ENCODE measurements at places on chromosomes 12 and 14. TPM values are rescaled to one million over a fixed set of nuclear protein-coding genes. Genes with fewer than 3 reads are reported as not detected.

CD163L1 gene
- total RNA-seq = not detected

GLS2 gene
- total RNA-seq = 1.1 TPM

LYZ gene
- 0.21 TPM for total RNA-seq

TSPAN8 gene
- not detected for total RNA-seq

CCDC175 gene
- total RNA-seq = not detected

MMP19 gene
- total RNA-seq = not detected

DNA sequence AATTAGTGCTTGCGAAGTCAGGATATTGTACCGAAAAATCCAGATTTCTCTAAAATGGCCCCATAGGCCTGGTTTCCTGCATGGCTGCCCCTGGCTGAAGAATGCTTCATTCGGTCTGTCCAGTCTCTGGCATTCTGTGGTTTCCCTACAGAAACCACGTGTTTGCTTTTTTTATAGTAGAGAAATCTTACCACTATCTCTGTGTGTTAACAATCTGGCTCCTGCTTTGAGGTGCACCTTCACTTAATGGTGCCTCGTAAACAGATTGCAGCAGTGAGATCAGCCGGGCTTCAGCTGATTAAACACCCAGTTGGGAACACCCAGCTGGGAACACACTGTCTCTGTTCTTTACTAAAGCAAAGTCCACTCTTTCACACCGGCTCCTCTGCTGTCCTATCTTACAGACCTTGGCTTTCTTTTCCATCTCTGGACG is 6.7 kb upstream of the DNAAF2 start:
- DNase-seq = no peak

GRCh38 chr12:91040096-91040755 is 17.6 kb downstream of the KERA start:
- DNase-seq = no peak

- DNase-seq = no peak
Observed at GRCh38 chr12:57893431-57894353, 47.2 kb upstream of the CTDSP2 start.

DNA sequence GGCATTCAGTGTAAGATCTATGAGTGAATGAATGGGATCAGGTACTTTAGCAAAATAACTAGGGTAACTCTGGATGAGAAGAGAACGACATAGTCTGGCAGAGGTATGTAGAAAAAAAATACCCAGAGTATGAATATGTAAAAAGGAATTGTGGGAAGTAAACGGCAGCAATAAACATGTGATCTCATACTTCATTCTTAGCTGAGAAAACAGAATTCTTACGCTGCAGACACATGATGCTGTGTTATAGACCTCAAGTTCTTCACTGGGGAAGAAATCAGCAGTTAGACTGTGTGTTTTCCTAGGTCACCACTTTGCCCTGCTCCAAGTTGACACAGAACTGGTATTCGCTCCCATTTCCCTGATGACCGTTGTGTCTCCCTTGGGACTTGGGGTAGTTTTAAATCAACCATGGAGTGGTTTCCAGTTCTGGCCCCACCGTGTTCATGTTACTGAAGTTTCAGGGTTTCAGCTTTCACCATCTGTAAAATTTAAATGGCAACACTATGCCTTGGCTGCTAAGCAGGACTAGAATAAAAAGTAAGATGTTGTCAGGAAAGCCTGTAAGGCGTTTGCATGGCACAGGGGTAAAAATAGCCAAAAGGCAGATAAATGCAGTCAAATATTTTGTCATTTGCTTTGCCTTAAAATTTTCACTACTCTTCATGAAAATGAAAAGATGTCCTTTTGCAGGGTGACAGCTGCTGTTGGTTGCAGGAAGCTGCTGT is 223.7 kb downstream of the PELI2 start:
- DNase-seq = no peak

DNA sequence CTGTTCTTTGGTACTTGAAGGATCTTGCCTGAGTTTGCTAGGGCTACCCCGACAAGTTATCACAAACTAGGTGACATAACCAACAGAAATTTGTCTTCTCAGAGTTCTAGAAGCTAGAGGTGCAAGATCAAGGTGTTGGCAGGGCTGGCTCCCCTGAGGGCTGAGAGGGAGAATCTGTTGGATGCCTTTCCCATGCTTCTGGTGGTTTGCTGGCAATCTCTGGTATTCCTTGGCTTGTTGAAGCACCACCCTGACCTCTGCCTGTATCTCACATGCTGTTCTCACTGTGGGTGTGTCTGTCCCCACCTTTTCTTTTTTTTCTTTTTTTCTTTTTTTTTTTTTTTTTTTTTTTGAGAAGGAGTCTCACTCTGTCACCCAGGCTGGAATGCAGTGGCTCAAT is 81.2 kb downstream of the VCPKMT start:
- no peak for DNase-seq

DNA sequence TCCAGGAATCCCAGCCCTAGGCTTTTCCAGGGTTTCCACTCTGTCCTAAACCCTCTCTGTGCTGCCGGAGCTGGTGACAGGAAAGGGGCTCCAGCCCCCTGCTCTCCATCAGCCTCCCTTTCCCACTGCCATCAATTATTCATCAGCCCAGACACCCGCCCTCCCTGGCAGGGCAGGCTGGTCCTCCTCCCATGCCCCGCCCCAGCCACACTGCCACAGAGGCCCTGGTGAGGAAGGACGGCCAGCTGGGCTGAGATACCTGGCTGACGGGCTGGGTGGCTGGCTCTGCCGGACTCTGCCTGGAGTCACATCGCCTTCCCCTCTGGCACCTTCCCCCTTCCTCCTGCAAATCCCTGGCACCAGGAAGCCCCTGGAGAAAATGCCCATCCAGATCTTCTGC is 11.9 kb upstream of the SMARCD1 start:
- no peak for DNase-seq

- DNase-seq = no peak
Observed at GRCh38 chr12:101407049-101407435, 530 bp downstream of the ARL1 start.

GRCh38 chr12:83700838-83701237 is 1014.1 kb downstream of the TMTC2 start:
- no peak for DNase-seq

DNA sequence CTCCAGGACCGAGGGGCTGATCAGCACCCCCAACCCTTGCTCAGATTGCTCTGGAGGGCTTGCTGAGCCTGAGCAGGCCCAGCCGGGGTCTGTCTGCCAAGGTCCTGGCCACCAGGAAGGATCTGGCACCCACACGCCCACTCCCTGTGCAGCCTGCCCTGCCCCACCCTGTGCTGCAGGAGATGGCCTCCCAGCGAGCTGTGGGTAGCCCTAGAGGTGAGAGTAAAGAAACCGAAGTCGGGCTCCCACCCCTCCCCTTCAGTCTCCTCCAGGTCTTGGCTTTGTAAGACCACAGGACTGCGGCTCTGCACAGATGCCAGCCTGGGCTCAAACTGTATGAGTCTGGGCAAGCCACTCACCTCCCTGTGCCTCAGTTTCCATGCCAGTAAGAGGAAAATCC is 307.8 kb downstream of the BCL11B start:
- peak; percentile 66 for DNase-seq

DNA sequence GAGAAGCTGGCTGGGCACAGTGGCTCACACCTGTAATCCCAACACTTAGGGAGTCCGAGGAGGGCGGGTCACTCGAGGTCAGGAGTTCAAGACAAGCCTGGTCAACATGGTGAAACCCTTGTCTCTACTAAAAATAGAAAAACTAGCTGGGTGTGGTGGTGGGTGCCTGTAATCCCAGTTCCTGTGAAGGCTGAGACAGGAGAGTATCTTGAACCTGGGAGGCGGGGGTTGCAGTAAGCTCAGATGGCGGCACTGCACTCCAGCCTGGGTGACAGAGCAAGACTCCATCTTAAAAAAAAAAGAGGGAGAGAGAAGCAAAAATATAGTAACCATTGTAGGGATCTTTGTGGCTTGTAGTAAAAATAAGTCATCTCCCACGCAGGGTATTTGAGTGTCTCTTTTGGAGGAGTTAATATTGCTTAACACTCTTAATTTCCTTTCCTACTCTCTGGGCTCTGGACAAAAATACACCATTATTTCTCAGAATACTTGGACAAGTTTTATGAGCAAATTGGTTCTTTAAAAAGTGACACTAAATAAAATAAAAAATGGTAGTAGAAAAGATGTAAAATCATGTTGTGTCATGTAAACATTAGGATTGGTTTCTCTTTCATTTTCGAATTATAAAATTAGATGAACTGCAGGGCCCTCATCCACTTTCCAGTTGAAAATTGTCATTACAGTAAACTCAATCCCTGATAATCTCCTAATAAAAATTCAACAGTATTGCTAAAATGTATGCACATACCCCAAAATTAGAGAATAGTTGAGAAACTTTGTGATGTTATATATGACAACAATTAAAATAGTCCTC is 61.1 kb upstream of the C12orf71 start:
- no peak for DNase-seq

GRCh38 chr14:90900476-90901083 is 84.3 kb upstream of the TTC7B start:
- no peak for DNase-seq

DNA sequence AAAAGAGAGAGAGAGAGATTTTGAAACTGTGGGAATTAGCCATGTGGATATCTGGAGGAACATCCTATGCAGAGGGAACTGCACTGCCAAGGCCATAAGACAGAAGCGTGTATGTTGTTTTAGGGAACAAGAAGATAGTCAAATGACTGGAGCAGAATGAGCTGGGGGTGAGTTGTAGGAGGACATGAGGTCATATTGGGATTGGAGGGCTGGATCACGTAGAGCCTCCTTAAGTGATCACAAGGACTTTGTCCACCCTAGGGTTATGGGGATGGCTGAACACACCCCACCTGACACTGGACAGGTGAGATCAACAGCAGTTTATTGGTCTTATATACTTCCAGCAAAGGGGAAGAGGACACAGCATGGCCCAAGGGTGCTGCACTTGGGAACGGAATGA is 8.2 kb upstream of the CGRRF1 start:
- DNase-seq = no peak

GRCh38 chr12:94374124-94374523 is 85.5 kb downstream of the CEP83 start:
- no peak for DNase-seq
